ENCODE measurements at places on chromosomes 5 and 9.

DNA sequence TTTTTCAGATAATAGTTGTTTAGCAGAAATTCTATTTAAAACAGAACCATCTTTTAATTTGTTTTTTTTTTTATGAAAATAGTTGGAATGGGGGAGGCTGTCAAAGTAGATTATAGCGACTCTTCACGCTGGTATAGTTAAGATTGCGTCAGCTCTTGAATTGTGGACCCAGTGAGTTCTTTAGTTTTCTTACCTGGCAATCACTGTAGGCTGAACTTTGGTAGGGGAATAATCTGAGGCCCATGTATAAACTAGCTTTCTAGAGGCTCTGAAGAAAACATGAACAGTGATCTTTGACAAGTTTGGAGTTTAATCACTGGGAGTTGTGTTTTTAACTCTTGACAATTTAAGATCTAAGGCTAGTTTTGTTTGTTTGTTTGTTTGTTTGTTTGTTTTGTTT lies 80.8 kb downstream of the CD180 start:
- DNase-seq = no peak

DNA sequence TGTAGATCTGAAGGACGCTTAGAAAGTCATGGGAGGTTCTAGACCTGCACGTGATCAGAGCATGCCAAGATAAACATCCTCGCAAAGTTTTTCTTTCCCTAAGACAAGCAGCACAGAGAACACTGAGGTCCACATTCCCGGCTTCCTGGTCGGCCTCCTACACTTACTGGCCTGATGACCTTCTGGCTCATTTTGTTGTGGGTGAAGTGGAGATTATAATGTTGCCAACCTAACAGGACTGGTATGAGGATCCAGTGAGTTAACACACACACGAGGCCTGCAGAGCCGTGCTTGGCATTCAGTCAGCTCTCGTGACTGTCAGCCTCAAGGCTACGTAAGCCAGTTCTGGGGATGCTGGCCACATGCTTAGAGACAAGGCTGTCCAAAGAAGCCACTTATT lies 186.0 kb downstream of the TENT4A start:
- DNase-seq = peak; percentile 9

DNA sequence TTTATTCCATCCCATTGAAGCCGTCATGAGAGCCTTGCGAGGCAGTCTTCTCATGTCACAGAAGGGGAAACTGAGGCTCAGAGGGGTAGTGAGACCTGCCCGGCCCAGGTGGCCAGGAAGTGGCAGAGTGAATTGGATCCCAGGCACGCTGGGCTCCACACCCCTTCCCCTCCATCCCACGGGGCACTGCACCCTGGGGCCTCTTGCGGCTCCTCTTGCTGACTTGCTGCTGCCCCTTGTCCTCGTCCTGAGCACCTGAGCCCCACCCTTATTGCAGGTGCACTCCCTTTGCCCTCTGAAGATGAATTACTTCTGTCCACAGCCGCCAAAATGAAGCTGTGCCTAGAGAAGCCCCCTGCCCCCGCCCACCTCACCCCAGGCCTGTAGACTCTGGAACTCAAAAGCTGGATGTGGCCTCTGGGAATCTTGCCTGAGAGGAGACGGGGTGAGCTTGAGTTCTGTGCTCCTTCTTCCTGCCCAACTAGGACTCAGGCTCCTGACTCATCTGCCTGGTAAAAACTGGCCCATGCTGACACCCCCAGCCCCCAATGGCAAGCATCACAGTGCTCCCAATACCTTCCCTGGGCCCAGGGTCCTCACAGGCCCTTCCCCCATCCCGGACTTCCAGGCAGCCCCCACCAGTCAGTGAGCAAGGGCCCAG lies 6.4 kb downstream of the NEURL1B start:
- no peak for DNase-seq

GRCh38 chr5:38551030-38552017 lies 5.1 kb downstream of the LIFR start:
- peak; percentile 65 for DNase-seq

DNA sequence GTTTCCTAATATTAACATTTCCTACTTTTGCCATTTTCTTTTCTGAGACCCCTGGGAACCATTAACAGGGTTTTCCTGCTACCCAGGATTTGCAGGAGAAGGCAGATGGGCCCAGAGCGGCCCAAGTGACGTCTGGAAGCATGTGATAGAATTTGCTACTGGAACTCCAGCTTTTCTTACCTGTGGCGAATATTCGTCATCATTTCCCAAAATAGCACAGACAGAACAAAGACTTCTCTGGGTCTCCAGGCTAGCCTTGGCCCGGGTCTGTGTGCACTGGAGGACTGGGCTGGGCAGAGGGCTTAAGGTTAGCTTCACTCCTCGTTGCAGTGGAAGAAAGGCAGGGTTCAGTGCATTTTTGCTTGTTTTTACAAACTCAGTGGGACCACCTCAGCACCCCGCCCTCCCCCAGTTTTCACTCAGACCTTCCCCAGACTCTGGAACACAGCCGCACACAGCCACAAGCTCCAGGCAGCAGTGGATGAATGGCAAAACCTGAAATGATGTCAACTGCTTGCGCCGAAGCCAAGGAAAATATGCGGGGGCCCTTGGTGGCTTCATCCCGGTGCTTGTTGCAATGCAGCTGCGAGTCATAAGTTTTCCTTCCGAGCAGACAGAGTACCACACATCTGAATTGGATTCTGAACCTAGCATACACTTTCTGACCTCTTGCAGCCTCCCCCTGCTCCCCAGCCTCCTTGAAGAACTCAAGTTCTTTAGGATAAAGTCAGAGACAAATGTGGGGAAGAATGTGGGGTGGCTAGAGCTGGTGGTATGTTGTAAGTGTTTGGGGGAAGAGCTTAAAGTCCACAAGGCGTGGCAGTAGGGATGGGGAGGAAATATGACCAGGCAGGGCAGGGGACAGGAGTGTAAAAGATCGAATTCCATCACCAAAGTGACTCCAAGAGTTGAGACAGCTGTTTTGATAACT lies 586.0 kb downstream of the CCDC171 start:
- peak; percentile 43 for DNase-seq

GRCh38 chr9:117677572-117677971 lies 26.6 kb upstream of the TLR4 start:
- DNase-seq = no peak

DNA sequence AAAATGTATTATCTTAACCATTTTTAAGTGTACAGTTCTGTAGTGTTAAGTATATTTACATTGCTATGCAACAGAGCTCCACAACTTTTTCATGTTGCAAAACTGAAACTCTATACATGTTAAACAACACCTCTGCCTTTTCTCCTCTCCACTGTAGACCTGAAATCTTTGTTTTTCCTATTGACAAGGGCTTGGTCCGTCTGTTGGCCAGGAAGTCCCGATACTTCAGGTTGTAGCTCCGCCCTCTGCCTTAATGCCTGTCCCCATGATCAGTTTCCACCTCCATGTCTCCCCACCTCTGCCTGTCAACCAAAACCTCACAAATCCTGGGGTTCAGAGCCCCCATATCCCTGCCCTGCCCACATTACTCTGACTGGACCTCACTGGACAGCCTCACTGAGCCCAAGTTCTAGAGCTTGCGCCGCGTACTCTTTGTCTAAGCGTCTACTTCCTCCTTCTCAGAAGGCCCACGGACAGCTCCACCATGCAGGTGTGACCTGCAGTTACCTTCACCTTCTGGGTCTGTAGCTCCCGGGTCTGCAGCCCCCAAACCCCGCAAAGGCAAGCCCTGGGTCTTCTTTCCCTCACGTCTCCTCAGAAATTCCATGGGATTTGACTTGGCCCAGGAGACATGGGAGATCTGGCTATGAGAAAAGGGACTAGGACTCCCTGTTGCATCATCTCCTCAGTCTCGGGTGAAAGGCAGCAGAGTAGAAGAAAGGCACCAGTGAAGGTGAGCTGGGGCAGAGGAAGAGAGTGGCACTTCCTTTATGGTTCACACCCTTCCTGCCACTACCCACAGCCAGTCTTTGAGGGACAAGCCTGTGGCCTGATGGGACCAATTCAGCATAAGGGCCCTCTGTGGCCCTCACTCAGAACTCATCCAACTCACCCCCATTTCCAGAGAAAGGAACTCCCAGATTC lies 8.0 kb downstream of the GLIPR2 start:
- no peak for DNase-seq

GRCh38 chr5:84585218-84585617 lies 200.5 kb upstream of the EDIL3 start:
- no peak for DNase-seq

DNA sequence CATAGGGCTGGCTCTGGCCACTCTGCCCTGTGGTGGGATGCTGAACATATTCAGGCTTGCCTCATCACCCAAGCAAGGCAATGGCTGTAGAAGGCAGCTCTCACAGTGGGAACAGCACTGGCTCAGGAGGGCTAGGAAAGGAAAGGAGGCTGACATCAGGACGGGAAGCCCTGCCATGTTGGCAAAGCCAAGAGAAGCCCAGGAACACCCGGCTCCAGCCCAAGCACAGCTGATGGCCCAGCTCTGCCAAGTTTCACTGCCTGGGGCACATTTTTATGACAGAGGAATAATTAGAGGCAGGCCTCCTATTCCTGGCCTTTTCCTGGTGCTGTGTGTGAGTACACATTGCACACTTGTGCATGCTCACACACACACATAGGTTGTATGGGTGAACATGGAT lies 163.6 kb upstream of the SMIM23 start:
- peak; percentile 49 for DNase-seq

DNA sequence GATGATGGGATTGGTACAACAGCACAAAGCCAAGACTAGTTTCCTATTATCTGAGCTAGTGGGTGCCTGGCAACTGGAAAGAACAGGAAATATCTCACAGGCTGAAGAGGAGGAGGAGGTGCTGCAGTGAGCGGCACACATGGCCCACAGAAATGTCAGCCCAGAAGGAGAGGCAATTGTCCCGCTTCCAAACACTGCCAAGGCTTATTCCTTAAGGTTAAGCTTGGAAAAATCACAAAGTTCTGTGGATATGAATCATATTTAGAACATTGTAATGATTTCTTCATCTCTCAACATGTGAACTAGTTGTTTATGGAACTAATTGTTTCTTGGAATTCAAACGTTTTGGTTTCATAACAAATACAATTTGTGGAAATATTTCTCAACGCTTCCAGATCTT lies 1019.5 kb upstream of the SEMA6A start:
- DNase-seq = no peak

DNA sequence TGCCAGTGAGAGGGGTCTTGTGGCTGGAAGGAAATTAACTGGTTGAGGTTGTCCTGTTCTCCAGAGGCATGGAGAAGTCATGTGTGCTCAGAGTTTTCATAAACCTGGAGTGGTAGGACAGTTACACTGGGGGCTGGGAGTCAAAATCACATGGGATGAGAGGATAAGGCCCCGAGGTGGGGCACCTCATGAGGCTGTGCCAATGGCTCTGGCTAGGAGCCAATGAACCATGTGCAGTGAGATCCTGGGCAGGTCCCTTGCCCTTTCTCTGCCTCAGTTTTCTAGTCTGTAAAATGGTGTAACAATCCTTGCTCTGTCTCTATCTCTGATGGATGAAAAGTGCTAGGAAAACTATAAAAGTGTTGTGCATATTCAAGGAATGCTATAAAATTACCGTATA lies 7.0 kb upstream of the SYNPO start:
- DNase-seq = no peak

GRCh38 chr5:8418049-8418426 lies 549.1 kb downstream of the MTRR start:
- peak; percentile 3 for DNase-seq

DNA sequence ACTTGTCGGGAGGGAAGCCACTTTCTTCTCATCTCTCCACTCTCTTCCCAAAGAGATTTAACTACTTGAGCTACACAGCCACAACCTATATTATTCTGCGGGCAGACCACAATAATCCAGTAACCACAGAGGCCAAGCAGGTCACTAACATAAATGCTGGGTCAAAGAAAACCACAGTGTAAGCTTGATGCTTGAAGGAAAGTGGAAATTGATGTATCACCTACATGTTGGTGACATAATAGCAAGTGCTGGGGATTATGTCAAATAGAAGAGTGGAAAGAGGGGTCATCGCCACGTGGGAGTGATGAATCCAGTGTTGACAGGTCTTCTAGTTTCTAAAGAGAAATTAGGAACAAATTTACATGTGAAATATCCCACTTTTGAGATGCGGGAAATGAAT lies 40.9 kb downstream of the RFK start:
- DNase-seq = peak; percentile 52

DNA sequence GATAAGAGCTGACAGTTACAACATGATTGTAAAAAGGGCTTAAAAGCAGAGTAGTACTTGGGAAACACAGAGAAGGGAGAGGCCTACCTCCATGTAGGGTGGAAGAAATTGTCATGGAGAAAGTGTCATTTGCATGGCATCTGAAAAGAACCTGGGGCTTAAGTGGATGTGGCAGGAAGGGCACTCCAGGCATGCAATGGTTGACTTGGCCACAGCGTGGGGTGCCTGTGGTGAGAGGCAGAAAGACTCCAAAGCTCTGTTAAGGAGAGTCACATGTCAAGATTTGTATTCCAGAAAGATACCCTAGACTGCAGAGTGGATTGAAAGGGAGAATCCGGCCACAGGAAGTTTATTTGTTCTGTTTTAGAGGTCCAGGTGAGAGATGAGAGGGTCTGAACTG lies 2.4 kb downstream of the POLR3G start:
- DNase-seq = peak; percentile 55

GRCh38 chr9:98402019-98402840 lies 146.8 kb upstream of the TBC1D2 start:
- DNase-seq = no peak

DNA sequence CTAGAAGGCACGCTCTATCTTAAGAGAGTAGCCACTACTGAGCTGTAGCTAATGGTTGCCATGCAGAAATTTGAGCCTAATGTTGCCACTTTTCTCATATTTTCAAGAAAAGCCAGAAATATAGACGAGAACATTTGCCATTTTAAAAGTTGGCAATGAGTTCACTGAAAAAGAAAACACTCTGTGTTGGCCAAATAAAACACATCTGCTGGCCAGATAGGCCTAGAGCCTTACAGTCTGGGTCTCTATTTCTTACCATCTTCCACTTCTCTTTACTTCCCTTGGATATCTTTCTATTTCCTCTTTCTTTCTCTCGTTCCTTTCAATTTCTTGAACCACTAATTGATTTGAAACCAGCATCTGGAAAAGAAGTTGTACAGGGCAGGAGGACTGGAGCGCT lies 36.6 kb upstream of the VCAN start:
- no peak for DNase-seq

DNA sequence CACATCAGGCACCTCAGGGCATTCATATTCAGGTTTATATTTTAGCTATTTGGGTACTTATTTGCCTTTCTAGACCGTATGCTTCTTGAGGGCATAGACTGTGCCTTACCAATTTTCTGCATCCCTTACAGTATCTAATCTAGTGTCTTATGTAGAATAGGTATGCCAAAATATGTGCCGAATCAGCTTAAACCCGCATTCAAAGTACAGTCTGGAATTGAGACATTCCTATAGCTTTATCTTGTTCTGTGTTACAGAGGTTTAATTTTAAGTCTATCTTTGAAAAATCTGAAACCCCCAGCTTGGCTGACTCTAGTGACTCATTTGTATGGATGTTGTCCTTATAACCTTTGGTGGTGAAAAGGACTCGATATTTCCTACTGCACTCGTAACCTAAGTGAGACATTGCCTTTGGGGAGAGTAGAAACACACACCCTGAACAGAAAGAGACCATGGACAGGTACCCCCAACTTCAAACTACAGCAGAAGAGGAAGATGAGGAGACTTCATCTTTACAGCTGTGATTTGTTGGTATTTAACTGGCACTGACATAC lies 27.0 kb upstream of the TMOD1 start:
- DNase-seq = peak; percentile 84

Measured in M059J (cell line).